ENCODE measurements at places on chromosomes 13 and 19. TPM values are rescaled to one million over a fixed set of nuclear protein-coding genes. Genes with fewer than 3 reads are reported as not detected.

Gene MAP4K1
- total RNA-seq: 1.5 TPM

Gene PRR36
- 4.9 TPM for total RNA-seq

Gene UNC13A
- 5.8 TPM for total RNA-seq

Gene PODNL1
- not detected for total RNA-seq

Gene FCAR
- total RNA-seq: not detected

Gene SERPINE3
- total RNA-seq: not detected

Gene ZNF763
- 0.24 TPM for total RNA-seq

Gene TMTC4
- total RNA-seq: 21.3 TPM

Gene CADM4
- total RNA-seq: 28.7 TPM

Gene CDK8
- total RNA-seq: 22.9 TPM

Gene NLRP11
- total RNA-seq: 0.52 TPM

Gene MYH14
- 1.4 TPM for total RNA-seq

Gene UBE2L5
- not detected for total RNA-seq

Gene ITGBL1
- total RNA-seq: 0.64 TPM

Gene CABP5
- total RNA-seq: not detected

Gene SLC8A2
- total RNA-seq: 3.2 TPM

Gene CGB2
- total RNA-seq: not detected

Gene FNDC3A
- total RNA-seq: 49.3 TPM

Gene NFKBIB
- total RNA-seq: 42.4 TPM

Gene TEX101
- not detected for total RNA-seq

Gene SHD
- not detected for total RNA-seq

Gene APOC4
- not detected for total RNA-seq

Gene CD37
- not detected for total RNA-seq

Gene PRSS57
- total RNA-seq: not detected

Gene CCDC169
- 14.5 TPM for total RNA-seq

Gene TRAPPC5
- total RNA-seq: 107 TPM

Gene STOML3
- total RNA-seq: not detected

Gene CALR3
- total RNA-seq: not detected

Gene OR7A5
- total RNA-seq: not detected

Gene SLC5A5
- total RNA-seq: not detected

Gene KLF1
- total RNA-seq: 0.57 TPM

Gene DIS3
- 43.2 TPM for total RNA-seq

Gene ZNF600
- total RNA-seq: 1.8 TPM

Gene KLK6
- total RNA-seq: not detected

Gene KPTN
- total RNA-seq: 18.7 TPM

Gene SMIM44
- not detected for total RNA-seq
